ENCODE measurements at places on chromosomes 6 and 20.

DNA sequence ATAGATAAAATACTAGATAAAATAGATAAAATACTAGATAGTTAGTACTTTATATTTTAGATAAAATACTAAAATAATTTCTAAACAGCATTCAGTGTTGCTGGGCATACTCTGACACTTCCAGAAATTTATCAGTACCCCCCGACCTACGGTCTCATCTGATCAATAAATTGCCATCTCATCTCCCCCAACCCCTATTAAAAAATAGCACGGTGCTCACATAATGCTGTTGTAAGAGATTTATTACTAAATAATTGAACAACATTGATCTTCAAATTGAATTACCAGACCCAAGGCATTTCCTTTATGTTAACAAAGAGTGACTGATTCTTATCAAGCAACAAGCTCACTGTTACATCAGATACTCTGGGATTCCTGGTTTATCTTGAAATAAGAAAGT lies 300.9 kb downstream of the CBLN4 start:
- no peak for DNase-seq

GRCh38 chr6:7726416-7727085 lies 652 bp downstream of the BMP6 start:
- DNase-seq = no peak

GRCh38 chr6:19501737-19502245 lies 335.4 kb upstream of the ID4 start:
- no peak for DNase-seq

DNA sequence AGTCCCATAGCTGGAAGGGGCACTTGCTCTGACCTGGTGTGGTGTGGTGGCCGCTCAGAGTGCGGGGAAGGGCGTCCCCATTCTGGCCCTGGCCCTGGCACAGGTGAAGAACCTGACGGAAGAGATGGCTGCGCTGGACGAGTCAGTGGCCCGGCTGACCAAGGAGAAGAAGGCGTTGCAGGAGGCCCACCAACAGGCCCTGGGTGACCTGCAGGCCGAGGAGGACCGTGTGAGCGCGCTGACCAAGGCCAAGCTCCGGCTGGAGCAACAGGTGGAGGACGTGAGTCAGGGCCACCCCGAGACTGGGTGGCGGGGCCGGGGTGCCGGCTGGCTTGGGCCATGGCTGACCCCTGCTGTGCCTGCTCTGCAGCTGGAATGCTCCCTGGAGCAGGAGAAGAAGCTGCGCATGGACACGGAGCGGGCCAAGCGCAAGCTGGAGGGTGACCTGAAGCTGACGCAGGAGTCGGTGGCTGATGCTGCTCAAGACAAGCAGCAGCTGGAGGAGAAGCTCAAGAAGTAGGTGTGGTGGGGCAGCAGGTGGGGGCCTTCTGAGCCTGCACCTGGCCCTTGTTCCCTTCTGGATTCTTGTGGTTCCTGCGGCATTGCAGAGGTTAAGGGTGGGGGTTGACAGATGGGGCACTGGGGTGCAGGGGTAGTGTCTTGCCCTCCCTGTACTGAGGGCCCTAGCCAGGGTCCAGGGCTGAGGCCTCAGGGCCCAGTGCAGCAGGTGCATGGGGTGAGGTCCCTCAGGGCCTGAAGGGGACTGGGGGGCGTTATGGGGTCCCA lies 40.8 kb downstream of the MYH7B start:
- DNase-seq = no peak

DNA sequence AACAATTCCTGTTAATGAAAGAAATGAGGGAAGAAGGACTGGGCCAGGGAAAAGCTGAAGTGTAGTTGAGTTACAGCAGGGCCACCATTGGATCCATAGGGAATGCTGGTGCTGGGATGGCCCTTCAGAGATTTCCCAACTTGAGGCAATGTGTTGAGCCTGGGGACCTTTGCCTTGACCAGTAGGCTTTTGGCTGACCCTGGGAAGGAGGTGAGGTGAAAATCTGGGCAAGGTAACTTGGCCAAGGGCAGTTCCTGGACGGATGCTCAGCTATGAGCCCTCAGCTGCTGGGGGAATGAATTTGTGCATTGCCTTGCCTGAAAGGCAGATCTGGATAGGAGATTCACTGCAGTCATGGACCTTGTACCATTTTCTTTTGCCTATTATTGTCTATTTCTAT lies 20.4 kb downstream of the UTRN start:
- no peak for DNase-seq

Measured in GM12878 (cell line).